ENCODE measurements at places on chromosomes 6 and 20.
A peak's percentile ranks its signal among the peaks of the same experiment; 100 is the strongest.

DNA sequence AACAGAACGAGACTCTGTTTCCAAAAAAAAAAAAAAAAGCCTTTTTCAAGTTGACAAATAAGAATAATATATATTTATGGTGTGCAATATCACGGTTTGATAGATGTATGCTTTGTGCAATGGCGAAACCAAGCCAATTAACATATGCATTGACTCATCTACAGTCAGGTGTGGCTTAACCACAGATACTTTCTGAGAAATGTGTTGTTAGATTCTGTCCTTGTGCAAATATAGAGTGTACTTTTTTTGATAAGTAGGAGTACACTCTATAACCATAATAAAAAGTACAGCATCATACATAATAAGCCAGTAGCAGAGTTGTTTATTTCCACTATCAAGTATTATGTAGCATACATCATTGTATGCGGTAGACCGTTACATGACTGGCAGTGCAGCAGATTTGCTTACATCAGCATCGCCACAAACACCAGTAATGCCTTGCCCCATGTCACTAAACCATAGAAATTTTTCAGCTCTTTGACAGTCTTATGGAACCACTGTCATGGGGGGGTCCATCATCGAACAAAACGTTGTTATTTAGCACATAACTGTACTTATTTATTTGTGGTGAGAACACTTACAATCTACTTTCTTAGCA, 59.2 kb downstream of the TMEM170B start:
- DNase-seq, result no peak

DNA sequence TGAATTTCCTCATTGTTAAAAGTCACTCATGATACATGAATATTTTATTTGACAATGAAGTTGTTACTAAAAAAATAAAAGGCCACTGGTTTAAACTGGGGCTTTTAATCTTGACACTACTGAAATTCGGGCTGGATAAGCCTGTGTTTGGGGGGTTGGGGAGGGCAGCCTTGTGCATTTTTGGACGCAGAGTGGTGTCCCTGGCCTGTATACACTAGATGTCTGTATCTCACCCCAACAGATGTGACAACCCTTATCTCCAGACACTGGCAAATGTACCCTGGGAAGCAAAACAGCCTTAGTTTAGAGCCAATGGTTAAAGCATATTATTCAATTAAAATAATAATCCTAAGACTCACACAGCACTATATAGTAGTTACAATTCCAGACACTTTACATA, 24.8 kb downstream of the MAN1A1 start:
- no peak for DNase-seq

DNA sequence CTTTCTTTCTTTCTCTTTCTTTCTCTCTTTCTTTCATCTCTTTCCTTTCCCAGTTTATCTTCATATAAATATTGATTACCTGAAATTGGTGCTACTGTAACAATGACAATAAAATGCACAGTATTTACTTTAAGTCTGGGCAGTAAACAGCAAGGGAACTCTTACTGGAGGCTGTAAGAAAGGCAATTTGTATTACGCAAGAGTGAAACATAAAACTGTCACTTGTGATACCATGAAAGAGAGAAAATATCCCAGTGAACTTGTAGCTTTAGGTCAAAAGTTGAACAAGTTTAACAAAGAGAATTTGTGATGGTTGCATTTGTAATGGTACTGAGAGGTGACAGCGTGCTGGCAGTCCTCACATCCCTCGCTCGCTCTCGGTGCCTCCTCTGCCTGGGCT, 80.0 kb downstream of the EYS start:
- no peak for DNase-seq

- DNase-seq, result no peak
These were observed 95.5 kb downstream of the SULF2 start for GRCh38 chr20:47689731-47690130.

- peak; percentile 87 for DNase-seq
These were observed 577 bp downstream of the LSM14B start for GRCh38 chr20:62122654-62123449.

DNA sequence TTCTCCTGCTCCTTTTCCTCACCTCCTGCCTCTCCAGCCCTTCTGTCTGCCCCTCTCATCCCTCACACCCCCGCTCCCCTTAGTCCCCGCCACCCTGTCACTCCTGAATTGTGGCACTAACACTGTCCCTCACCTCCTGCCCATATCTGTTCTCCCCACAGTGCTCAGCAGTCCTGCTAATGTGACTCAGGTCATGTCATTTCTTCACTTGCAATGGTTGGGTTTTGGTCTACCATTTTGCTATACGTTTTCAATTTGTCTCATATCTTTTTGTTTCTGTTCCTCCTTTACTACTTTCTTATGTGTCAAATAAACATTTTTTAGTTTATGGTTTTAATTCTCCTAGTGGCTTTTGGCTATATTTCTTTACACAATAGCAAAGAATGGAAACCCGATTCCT, 1.3 kb upstream of the HLA-B start:
- no peak for DNase-seq

DNA sequence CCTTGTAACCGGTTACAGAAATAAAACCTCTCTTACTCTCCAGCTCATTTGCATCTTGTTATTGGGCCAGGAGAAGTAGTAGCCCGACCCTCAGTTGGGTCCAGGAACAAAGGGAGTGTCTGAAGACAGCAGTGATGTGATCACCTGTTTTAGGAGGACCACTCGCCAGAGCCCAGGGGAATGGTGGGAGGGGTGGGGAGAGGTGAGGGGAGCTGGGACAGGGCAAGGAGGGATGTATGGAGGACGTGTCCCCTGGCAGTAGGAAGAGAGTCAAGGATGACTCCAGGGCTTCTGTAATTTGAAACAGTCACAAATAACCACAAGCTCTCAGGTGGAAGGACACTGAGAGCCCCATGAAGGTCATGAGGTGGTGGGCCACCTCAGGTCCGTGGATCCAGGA, 1.4 kb upstream of the PCMTD2 start:
- DNase-seq, result no peak

GRCh38 chr20:568673-569415, 25.3 kb upstream of the CSNK2A1 start:
- no peak for DNase-seq

DNA sequence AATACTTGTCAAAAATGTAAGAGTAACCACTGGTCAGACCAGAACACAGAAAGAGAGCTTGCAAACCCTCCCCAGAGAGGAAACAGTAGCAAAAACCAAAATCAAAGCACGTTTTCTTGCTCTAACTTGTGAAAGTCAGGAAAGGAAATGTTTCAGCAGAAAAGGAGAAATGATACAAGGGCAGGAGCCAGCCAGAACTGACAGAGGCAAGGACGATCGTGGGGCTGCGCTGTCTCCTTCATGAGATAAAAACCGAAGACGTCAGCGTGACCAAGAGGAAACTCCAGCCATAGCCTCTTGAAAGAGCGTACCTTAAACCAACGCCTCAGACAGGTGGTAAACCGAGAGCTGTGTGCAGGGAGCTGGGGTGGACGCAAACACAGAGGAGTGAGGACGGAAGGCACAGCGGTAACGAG, 27.5 kb downstream of the LAMA5 start:
- no peak for DNase-seq

DNA sequence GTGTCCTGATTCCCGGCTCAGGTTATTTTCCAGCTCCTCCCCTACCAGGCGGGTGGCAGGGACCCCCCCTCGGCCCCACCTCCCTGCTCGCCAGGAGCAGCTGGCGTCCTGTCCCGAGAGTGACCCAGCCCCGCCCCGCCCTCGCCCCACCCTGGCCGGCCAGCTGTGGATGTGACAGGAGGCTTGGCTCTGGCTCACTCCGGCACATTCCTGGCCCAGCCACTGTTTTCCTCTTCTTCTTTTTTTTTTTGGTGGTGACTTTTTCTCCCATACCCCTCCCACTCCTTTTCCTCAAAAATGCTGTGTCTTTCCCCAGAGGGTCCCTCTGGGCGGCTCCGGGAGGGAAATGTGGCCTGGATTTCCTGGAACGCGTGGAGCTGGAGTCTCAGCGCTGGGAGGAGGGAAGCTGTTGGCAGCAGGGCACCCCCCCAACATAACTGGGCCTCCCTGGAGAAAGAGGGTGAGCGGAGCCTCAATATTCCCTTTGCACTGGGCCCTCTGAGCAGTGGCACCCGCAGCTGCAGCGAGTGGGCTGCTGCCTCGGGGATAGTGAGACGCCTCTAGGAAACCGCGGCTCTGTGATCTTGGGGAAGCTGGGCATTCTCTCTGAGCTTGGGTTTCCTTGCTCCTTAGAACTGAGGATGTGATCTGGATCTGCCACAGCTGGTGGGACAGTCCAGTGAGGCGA, 28.3 kb upstream of the CSNK2A1 start:
- DNase-seq, result no peak

- DNase-seq, result no peak
These were observed 126.9 kb downstream of the KCNQ5 start for GRCh38 chr6:72748759-72749158.

DNA sequence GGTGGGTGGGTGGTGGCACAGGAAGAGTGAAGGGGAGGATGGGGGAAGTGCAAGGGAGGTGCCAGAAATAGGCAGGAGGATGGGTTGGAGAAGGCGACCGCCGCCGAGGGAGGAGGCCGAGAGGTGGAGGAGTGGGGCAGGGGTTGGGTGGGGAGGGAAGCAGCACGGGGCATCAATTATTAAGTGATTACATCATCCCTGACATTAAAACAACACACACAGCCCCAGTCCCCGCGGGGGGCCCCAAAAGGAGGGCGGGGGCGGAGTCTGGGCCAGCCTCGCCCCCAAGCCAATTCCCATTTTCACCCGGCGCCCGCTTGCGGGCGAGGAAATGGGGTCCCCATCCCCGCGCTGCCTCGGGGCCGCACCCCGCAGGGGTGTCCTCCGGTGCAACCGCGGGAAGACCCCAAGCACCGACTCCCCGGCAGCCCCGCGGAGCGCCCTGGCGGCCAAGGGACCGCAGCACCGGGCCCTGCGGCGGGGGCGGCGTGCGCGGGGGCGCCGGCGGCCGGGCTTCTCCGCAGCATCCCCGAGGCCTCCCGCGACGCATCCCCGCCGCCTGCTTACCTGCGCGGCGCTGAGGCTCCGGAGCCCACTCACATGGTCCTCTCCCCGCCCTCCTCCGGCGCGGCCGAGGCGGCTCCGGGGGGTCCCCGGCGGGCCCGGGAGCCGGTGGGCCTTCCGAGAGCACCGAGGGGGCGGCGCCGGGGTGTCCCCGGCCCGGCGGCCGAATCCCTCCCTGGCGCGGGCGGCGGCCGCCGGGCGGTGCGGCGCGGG, 663 bp downstream of the FYN start:
- peak; percentile 45 for DNase-seq

DNA sequence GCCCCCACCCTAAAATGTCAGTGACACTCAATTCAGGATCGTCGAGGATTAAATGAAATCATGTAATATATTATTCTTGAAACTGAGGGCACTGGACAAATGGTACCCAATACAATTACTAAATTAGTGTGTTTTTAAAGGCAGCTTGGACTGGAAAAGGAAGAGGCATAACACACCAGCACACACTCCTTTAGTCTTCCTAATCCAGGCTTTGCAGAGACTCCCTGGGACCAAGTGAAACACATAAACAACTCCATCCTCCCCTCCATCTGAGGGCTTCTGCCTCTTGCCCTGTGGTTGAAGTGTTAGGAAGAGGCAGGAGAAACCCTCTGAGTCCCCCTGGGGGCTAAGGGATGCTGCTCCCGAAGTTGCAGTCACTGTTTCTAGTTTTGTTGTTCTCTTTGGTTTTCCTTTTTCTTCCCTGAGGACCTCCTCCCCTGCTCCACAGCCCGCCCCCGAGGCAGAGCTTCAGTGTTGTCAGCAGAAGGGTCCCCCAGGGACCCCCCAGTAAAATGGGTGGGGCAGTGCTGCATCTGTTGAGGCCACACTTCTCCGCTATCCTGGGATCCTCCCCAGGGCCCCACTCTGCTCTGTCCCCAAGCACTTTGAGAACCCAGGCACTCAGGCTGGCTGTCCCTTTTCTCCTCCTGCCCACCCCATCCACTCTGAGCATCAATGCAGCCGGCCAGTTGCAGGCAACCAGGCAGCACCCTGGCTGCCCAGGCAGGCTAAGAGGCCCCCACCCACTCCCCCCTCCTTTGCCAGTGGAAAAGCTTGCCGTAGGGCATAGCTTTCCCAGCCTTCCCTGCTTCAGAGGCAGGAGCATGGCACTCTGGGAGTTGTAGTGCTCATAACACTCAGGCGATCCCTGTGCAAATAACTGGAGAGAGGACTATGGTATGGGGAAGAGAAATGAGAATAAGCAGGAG, 5.9 kb downstream of the TMEM63B start:
- peak; percentile 62 for DNase-seq

GRCh38 chr6:133778414-133779130, 110.3 kb upstream of the TCF21 start:
- no peak for DNase-seq

GRCh38 chr6:152380993-152381898, 255.9 kb downstream of the SYNE1 start:
- DNase-seq, result peak; percentile 90

- no peak for DNase-seq
These were observed 566.4 kb upstream of the MMS22L start for GRCh38 chr6:97849390-97849789.

DNA sequence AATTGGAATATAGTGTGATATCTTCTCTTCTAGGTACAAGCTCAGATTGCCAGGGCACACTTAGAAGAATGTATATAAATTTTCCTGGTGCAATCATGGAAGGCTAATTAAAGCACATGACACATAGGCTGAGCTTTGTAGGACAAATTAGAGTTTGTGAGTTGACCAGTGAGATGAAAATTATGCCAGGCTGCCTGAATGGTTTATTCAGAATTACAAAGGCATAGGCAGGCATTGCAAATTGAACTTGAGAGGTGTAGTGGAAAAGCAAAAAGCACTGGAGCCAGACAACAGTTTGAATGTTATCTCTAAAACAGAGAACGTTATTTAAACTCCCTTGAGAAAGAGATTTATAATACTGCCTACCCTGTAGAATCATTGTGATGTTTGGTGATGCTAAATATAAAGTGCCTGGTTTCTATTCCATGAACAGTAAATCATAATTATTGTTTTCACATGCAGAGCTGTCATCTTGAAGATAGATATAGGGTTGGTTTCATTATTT, 712.1 kb downstream of the TBC1D32 start:
- no peak for DNase-seq

- no peak for DNase-seq
These were observed 28.6 kb upstream of the OGFRL1 start for GRCh38 chr6:71259888-71260604.

DNA sequence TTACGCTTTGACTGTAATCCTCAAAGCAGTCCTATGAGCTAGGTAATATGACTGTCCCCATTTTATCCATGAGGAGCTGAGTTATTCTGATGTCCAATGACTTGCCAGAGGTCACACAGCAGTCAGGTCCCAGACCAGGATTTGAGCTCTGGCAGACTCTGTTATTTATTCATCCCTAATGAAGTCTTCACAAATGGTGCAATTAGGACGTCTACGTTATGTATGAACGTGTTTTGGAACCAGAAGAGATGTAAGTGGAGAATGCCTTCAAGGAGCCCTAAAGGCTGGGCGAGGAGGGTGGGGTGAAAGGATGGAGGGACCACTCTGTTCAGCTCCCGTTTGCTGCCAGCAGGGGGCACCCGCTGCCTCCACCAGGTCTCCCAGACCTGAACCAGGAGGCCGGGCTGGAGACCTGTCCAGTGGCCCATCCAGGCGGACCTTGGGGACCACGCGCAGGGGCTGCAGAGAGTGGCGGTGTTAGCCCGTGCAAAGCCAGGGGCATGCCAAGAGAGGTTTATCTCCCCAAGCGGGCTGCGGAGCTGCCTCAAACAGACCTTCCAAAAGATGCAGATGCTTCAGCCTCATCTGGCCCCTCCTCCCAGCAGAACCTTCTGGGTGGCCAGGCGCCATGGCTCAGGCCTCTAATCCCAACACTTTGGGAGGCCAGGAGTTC, 15.2 kb upstream of the ZNF335 start:
- peak; percentile 93 for DNase-seq
